Renal cortex interstitium (tissue), 15 donors: ENCODE measurements at places on chromosomes 7 and 10. TPM values are rescaled to one million over a fixed set of nuclear protein-coding genes. Genes with fewer than 3 reads are reported as not detected.

DNA sequence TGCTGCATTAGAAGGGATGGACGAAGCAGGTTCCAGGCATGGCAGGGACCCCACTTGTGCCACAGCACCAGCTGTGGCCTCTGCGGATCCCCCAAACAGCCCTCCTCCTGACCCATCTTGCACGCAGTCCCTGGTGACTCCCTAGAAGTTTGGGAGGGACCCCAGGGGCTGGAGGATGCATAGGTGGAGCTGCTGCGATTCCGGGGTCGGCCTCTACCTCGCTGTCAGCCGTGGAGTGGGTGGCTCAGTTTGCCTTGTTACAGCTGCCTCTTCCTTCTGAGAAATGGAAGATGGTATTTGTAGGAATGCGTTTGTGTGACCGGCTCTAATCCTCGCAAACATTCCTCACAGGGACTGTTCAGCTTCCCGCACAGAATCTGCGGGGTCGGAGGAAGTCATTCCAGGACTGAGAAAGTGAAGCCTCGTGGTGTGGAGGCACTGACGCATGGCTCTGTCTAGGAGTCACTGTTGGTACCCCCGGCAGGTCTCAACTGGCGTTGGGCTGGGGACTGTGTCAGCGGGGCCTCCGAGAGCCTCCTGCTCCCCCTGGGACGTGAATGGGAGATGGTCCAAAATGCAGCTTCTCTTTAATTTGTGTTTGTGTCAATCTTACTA, 17.5 kb downstream of the PWWP2B start:
- DNase-seq, result no peak

GRCh38 chr10:110650265-110650668, 6.1 kb downstream of the RBM20 start:
- DNase-seq, result no peak

GRCh38 chr7:42456267-42456666, 219.3 kb upstream of the GLI3 start:
- no peak for DNase-seq

GRCh38 chr7:125197731-125198393, 268.2 kb upstream of the POT1 start:
- DNase-seq, result no peak

GRCh38 chr10:122911889-122912484, 1.6 kb downstream of the FAM24A start:
- DNase-seq, result peak; percentile 57

DNA sequence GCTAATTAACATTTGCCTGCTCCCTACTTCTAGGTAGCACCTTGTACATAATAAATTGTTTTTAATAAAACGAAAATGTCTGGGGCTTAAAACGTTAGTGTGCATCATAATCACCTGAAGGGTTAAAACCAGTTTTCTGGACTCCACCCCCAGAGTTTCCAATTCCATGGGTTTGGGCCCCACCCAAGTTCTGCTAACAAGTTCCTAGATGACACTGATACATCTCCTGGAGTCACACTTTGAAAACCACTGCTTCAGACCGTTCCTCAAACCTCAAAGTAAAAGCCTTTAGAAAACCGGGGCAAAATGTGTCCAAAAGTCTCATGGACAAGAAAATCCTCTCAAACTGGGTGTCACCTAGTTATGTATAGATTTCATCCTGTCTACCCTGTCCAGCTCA, 9.3 kb downstream of the OSBPL3 start:
- no peak for DNase-seq

DNA sequence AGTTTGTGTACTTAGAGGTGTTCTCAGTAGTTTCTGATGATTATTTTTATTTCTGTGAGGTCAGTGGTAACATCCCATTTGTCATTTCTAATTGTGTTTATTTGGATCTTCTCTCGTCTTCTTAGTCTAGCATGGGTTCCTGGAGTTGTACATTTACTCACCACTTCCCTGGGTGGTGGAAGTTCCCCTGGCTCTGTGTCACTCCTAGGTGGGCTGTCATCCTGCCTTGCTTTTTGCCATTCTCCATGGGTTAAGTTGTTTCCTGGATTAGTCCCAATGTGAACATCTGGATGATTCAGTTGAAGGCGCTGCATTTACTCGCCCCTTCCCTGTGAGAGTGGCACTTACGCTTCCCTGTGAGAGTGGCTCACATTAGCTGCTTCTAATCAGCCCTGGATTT, 48.2 kb downstream of the GSAP start:
- DNase-seq, result no peak

DNA sequence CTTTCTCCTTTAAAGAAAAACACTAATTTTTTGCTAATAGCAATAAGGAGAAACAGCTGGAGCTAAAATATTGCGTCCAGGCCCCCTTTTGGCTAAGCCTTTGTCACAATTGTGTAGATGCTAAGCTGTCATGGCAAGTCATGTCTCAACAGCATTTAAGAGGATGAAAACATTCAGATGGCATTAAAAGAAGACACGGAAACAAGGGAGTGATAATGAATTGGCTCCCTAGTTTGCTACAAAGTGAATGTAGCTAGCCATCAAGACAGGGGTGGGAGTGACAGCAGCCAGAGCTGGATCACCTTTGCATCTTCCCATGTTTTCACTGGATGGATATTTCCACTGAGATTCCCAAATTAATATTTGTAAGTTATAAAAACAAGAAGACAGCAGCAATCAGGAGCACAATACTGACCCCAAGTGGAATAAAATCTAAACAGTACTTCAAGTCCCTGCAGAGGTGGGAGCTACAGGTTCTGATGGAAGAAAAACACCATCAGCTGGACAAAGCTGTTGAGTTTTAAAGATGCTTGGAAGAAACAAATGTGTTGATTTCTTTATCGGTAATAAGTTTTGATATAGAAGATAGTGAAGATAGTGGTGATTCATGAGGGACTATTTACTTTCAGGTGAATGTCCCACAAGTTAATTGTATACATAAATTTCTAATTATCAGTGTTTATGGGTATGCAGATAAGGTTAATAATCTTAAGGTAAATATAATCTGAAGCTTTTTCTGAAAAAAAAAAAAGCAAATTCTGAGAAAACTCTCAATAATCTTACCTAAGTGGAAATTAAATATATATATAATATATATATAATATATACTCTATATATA, 129.4 kb downstream of the SLC16A9 start:
- no peak for DNase-seq

DNA sequence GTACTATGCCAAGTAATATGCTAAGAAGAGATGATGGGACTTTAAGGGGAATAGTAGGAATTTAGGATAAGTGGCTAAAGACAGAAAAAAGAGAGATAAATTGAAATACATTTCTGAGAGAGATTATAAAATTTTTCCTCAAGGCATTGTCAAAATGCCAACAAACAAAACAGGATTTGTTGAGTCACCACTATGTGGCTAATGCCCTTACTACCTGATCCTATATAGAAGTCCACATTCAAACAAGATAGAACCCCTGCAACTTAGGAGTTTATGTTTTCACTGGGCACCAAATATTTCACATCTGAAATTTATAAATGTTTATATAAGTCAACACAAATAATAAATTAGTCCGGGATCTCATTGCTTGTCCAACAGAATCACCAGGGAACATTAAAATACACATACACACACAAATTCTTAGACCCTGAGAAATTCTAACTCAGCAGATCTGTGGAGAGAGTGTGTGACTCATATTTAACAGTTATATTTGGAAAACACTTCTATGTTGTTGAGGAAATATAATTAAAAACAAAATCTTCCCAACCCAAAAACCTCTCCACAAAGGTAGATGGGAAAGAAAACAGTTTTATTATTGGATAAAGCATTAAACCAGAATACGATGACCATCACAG, 154.3 kb downstream of the PPP1R3A start:
- DNase-seq, result no peak

DNA sequence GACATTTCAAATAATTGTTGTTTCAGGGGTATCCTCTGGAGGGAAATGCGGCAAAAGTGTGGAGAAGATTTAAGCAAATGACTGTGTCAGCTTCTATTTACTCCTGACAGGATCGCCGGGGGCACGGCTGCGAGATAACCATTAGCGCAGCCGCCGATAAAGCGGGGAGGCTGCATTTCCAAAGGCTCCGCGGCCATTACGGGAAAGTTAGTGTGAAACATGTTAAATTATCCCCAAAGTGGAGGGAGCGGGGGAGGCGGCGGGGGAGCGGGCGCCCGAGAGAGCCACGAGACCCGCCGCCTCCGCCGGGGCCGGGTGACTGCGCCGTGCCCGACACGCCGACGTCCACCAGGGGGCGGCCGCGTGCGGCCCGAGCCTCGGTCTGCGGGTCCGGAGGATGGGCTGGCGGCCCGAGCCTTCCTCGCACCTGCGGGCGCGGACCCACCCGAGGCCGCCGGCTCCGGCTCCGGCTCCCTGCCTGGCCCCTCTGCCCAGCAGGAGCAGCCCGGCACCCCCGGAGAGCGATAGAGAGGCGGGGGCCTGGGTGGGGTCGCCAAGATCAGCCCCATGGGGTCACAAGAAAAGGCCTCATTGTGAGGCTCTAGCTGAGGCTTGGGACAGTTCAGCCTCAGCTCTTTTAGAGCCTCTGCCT, 74.4 kb upstream of the PAX2 start:
- DNase-seq, result no peak

GRCh38 chr10:45811075-45811474, 36.2 kb downstream of the AGAP4 start:
- DNase-seq, result no peak

DNA sequence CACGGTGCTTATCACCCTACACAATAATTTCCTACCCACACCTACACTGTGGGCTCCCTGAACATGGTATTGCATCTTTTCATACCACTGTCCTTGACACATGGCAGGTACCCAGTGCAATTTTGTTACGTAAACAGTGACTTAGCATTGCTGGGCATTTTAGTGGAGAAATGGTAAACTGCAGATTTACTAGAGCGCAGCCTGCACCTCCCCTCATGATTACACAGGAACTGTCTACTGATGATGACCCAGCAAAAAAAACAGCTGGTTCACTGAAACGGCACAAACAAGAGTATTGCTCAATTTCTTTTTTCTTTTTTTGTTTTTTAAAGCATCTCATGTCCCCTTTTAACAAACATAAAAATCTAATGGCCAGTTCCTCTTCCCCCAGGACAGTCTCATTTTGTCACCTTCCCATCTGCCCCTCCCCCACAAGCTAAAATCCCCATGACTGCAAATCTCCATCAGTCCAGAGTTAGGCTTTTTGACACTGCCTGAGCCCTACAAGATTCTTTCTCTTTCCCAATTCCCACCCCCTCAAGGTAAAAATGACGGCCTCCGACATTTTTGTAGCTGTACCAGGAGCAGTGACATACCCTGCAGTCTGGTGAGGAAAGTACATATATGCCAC, 2.8 kb downstream of the ZNF746 start:
- no peak for DNase-seq

DNA sequence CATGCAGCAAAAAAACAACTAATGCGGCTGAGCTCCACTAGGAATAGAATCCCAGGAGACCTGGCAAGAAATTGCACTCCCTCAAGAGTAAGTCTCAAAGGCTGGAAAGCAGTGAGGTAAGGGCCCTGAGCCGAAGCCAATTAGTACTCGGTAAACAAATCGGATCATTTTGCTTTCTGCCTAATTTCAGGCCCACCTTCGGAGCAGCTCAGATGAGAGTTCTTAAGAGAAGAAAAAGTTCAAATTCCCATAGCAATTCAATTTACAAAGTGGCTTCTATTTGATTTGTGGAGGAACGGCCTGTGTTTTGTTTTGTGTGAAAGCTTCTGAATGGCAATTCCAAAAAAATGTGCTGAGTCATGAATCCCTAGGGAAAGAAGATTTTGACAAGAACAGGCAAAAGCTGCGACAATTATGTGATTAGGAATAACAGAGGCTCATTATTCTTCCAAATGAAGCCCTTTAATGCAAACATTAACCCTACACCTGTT, 60.9 kb downstream of the SLC16A9 start:
- DNase-seq, result no peak

GRCh38 chr7:44636926-44637325, 30.5 kb downstream of the OGDH start:
- no peak for DNase-seq

GRCh38 chr10:77501152-77501845, 136.3 kb downstream of the KCNMA1 start:
- no peak for DNase-seq

GRCh38 chr10:88733215-88733614, 26.6 kb upstream of the LIPN start:
- DNase-seq, result no peak

Gene TBXAS1
- 30.7 TPM for polyA plus RNA-seq

Gene HTRA1
- polyA plus RNA-seq, result 183 TPM

Gene ZCCHC24
- polyA plus RNA-seq, result 19.5 TPM

Gene CALHM1
- 0.06 TPM for polyA plus RNA-seq

Gene NAMPT
- polyA plus RNA-seq, result 51.5 TPM

Gene SPOCK2
- 151 TPM for polyA plus RNA-seq

Gene IFIT1
- polyA plus RNA-seq, result 21.4 TPM

Gene SPDYE16
- 1.6 TPM for polyA plus RNA-seq

Gene CXCL12
- polyA plus RNA-seq, result 381 TPM

Gene ATRNL1
- 27.2 TPM for polyA plus RNA-seq

Gene PWWP2B
- 10.7 TPM for polyA plus RNA-seq

Gene ENO4
- polyA plus RNA-seq, result 3.0 TPM

Gene CDK1
- 62.0 TPM for polyA plus RNA-seq
